Urothelium cell line (cell line): ENCODE measurements at places on chromosomes 4 and X.

- DNase-seq = no peak
Measured at GRCh38 chrX:118239913-118240698, 105.8 kb upstream of the WDR44 start.

DNA sequence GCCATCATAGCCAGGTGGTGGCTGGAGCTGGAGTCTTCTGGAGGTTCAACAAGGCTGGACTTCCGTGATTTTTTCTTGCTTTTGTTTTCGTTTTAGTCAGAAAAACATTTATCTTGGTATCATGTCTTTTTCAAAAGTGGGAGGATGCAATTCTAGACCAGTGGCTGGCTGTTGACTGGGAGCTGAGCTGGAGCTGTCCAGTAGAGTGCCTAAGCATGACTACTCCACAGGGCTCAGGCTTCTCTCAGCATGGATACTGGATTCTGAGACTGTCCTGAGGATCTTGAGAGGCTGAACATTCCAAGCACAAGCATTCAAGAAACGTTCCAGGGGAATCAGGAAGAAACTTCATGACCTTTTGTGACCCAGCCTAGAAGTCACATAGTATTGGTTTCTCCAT, 598.1 kb downstream of the MID1IP1 start:
- DNase-seq = no peak

DNA sequence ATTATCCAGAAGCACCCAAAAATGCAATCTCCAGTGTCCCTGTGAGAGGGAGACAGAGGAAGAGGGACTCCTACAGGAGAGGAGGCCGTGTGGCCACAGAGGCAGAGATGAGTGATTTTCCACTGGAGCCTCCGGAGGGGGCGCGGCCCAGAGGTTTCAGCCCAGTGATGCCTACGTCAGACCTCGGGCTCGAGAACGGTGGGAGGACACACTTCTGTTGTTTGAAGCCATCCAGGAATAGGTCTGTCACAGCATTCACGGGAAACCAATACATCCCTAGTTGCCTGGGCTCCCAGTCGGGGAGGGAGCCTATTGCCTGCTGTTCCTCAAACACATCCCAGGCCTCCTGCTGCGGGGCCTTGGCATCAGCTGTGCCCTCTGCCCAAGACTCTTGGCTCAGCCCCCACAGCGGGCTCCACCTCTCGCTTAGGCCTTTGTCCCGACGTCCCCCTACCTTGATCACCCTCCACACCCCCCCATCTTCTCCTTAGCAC, 39.2 kb upstream of the HMX1 start:
- DNase-seq = peak; percentile 1

DNA sequence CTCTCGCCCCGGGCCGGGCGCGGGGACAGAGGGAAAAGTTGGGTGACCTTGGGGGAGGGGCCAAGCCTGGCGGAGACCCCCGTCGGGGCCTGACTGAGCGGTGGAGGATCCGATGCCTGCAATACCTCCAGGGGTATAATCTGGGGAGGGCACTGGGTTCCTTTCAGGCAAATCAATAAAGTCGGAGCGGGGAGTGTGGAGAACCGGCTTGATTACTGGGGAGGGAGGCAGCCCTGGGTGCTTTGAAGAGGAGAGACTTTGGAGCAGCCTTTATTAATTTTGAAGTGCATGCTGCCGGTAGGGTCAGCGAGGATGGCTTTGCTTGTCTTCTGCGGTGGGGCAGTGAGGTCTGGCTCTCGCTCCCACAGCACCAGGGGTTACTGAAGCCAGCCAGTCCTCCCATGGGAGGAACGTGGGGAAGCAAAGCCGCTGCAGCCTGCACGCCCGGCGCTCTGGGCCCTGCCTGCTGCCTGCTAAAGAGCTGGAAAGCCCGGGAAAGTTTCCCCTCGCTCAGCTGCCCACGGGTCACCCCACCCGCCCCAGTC, 403 bp upstream of the LGI2 start:
- DNase-seq = no peak

GRCh38 chr4:107006218-107006617, 29.9 kb downstream of the DKK2 start:
- DNase-seq = no peak

DNA sequence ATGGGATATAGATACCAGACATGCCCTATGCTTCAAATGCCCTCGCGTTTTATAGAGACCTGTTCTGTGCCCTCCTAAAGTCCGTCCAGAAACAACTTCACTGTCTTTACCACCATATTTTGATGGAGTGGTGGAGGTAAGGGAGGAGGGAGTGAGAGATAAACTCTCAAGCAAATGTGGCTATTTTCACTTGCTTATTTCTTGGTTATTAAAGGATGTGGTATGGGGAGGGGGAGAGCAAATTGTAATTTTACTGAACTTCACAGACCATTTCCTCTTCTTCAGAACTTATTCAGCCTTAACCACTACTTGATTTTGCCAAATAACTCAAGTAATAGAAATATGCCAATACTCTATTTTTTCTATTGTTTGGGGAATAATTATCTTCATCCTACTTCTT, 31.5 kb downstream of the GPR174 start:
- DNase-seq = no peak

DNA sequence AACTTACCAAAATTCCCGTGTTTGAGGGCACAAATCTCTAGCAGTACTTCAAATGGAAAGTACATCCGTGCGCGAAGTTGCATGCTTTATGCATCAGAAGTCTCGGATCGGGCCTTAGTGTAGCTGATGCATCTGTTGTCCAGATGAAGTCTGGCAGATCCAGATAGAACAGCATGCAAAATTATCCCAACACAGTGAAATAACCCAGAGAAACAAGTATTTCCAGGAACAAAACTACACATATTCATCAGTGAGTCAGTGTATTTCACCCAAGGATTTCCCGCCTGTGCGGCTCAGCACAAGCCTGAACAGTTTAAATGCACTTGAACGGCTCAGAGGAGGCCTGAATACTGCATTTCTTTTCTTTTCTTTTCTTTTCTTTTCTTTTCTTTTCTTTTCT, 27.4 kb upstream of the CLDN24 start:
- DNase-seq = no peak

DNA sequence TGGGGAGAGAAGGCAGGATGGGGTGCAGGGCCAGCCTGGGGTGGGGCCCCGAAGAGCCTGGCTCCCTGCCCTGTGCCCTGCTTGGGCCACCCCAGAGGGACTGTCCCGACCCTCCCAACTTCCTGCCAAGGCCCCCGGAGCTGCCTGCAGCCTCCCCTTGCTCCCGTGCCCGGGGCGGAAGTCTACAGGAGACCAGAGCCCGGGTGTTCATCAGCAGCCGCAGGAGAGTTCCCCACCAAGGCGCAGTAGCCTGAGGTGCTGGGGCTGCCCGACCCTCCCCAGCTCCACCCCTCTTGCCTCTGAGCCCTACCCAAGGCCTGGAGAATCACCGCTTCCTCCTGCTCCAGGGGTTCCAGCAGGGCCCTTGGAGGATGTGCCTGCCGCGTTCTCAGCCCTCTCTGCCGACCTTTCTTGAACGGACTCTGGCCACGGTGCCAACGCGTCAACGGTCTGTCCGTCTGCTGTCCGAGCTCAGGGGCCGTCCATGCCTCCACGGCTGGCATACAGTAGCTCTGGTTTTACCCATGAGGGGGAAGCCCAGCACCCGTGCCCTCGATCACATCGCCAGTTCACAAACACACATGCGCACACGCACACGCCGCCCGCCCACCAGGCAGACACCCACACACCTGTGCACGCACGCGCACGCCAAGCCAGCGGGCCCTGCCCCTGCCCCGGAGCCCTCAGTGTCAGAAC, 36.0 kb upstream of the SPON2 start:
- DNase-seq = no peak

- DNase-seq = no peak
Measured at GRCh38 chr4:84243685-84244084, 255.4 kb downstream of the NKX6-1 start.

DNA sequence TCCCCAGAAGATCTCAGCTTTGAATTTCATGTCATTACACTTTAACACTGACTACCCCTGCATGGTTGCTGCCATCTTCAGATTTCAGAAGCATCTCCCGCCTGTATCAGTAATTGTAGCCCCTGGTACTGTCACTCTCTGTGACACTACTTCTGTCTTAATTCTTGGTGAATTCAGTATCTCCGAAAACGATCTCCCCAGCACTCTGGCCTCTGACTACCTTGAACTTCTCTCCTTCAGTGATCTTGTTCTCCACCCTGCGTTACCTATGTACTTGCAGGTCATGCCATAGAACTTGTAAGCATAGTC, 53.8 kb upstream of the ABCG2 start:
- DNase-seq = no peak

GRCh38 chr4:145103496-145103895, 5.4 kb downstream of the ABCE1 start:
- DNase-seq = no peak

- no peak for DNase-seq
Measured at GRCh38 chr4:85092943-85093342, 126.5 kb upstream of the WDFY3 start.

- no peak for DNase-seq
Measured at GRCh38 chr4:47533689-47534347, 48.7 kb downstream of the ATP10D start.

- no peak for DNase-seq
Measured at GRCh38 chr4:85672116-85672515, 197.2 kb downstream of the ARHGAP24 start.

- no peak for DNase-seq
Measured at GRCh38 chr4:148112231-148112982, 329.8 kb downstream of the NR3C2 start.

GRCh38 chr4:80015407-80016189, 57.4 kb downstream of the ANTXR2 start:
- no peak for DNase-seq

DNA sequence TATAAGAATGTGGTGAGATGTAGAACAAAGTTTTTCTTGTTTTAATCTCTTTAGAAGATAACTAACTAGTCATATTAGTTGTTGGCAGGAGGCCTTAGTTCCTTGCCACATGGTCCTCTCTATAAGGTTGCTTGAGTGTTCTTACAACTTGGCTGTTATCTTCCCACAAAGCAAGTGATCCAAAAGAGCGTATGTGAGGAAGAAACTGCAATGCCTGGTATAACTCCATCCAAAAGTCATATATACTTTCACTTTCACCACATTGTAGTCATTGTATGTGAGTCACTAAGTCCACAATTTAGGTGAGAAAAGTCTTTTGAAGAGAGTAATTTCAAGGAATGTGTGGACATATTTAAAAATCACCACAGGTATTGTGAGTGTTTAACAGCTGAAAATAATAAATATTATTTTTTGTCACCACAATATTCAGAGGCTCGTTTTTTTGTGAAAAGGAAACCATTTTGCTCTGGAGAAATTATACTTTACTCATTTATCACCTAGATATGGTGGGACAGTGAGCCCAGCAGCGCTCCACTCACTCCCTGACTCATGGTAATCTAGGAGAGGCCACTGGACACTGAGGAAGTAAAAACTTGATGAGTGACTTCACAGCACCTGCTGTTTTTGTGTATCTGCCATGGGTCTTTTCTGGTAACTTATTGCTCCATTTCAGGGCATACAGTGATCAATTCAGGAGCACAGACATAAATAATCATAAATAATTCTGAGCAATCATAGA, 369.4 kb upstream of the NDST3 start:
- DNase-seq = no peak

GRCh38 chrX:15507005-15507404, 6.4 kb downstream of the BMX start:
- no peak for DNase-seq

DNA sequence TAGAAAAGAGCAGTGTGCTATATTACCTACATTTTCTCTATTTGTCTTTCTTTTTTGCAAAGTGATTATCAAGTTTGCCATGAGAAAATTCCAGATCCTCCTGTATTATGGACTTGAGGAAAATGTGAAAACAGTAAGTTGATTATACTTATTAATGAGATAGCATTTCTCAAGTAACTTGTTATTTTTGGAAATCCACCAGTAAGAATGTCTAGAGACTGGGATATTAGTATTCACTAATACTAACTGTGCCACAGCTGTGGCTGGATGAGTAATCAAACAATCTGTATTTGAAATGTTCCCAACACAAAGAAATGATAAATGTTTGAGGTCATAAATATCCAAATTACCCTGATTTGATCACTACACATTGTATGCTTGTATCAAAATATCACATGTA, 147.0 kb upstream of the CTSO start:
- no peak for DNase-seq

DNA sequence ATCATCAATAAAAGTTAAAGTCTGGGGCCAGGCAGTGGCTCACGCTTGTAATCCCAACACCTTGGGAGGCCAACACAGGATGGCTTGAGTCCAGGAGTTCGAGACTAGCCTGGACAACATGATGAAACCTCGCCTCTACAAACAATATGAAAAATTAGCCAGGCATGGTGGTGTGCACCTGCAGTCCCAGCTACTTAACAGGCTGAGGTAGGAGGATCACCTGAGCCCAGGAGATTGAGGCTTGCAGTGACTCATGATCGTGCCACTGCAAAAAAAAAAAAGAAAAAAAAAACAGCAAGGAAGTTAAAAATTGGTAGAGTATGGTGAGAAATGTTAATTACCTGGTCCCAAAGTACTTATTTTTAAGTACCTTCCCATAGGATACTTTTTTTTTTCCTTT, 27.5 kb downstream of the FBXW7 start:
- no peak for DNase-seq

DNA sequence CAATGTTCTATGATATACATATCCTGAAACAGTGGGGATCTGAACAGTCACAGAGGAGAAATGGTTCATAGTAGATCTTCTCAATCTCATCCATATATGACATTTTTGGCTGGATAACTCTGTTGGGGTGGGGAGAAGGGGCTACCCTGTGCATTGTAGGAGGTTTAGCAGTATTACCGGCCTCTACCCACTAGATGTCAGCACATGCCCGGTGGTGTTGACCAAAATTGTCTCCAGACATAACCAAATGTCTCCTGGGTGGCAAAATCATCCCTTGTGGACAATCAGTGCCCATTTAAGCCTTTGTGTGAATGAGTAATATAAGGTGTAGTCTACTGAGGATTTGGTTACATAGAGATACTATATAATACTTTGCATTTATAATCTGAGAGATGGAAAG, 89.9 kb downstream of the PLS3 start:
- peak; percentile 6 for DNase-seq

GRCh38 chr4:173525118-173526011, 4.7 kb downstream of the HAND2 start:
- no peak for DNase-seq

- no peak for DNase-seq
Measured at GRCh38 chrX:12330841-12331240, 192.6 kb downstream of the FRMPD4 start.

DNA sequence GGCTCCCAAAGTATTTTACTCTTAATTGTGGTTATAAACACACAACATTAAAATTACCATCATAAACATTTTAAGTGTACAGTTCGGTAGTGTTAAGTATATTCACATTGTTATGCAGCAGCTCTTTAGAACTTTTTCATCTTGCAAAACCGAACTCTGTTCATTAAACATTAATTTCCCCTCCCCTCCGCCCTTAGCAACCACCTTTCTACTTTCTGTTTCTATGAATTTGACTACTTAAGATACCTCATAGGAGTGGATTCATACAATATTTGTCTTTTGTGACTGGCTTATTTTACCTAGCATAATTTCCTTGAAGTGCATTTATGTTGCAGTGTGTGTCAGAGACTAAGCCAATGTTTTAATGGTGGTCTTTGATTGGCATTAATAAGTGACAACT, 32.6 kb downstream of the IL13RA1 start:
- DNase-seq = no peak
